ENCODE measurements at places on chromosomes 3 and 15.

DNA sequence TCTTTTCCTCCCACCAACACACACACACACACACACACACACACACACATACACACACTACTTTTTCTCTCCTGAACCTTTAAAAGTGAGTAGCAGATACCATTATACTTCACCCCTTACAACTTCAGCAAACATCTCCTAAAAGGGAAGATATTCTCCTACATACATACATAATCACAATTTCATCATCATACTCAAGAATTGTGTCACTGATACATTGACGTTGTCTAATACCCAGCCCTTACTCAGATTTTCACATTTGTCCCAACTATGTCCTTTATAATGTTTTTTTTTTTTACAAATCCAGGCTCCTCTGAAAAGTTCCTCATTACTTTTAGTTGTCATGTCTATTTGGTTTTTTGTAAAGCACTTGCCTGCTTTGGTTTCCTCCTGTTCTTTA lies 18.5 kb downstream of the ABHD6 start:
- no peak for DNase-seq

GRCh38 chr15:37574985-37575384 lies 359.5 kb upstream of the TMCO5A start:
- DNase-seq = no peak

DNA sequence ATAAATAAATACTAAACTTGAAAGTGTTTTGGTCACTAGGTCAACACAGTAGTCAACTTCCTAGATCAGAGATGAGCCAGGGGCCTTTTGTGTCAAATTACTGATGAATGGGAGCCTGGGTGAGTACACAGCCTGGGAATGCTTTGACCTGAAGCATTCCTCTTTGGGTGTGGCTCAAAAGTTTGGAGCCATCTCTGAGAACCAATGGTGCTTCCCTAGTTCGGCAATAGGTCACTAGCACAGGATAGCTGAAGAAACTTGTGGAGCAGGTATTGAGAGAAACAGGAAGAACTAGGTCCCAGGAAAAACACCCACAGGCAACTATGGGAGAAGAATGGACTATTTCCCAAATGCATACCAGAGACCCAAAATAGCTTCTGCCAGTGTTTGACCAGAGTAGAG lies 56.6 kb upstream of the PLXND1 start:
- DNase-seq = no peak

DNA sequence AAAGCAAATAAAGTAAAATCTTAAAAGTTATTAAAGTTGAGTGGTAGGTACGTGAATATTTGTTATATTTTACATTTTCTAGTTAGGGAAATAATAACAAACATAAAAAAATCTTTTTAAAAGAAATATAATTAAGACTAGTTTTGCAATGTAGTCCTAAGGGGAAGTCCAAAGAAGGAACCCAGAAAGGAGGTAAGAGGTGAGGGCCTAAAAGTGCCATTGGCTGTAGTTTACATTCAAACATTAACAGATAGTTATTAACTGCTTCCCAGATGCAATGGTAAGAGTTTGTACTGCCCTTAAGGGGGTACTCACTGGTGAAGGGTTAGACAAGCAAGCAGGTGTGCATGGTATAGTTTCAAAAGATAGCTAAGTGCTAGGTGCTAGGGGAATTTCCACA lies 79.2 kb downstream of the B3GALNT1 start:
- no peak for DNase-seq

All from GM18507 (cell line).